ENCODE measurements at places on chromosomes 1 and 21.

- no peak for DNase-seq
These were observed 61.0 kb downstream of the TOR3A start for GRCh38 chr1:179142889-179143299.

DNA sequence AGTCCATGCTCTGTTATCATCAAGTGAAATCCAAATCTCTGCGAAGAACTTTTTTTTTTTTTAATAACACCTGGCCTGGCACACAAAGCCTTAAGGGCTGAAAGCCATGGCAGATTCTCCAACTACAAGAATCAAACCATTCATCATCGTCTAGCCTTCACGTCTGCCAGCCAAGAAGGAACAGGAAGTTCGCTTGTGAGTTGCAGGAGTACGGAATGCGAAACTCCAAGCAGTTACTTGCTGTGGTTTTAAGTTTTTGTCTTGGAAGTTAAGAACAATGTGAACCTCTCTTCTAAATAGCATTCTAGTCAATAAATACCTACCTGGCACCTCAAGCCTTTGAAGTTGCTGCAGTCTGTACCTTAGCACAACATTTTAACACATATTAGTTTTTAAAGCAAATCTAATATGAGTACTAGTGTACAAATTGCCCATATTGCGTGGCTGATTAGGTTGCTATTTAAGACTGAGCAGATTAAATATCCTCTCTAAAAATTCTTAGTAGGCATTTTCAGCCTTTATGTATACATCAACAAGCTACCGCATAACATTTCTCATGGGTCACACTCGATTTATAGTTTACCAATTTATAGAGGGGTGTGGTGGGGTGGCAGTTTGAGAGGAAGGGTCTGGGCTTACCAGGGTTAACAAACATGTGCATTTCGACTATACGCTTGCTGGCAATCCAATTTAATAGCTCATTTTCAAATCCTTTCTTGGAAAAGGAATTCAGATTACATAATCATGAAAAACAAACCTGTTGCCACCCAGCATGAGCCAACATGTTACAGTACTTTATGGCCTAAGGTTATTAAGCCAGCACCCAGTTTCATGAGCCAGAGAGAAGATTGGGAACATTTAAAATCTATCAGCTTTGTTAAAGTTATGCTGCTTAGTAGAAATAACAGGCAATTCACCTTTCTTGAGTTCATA, 22.2 kb upstream of the PTPN14 start:
- no peak for DNase-seq

DNA sequence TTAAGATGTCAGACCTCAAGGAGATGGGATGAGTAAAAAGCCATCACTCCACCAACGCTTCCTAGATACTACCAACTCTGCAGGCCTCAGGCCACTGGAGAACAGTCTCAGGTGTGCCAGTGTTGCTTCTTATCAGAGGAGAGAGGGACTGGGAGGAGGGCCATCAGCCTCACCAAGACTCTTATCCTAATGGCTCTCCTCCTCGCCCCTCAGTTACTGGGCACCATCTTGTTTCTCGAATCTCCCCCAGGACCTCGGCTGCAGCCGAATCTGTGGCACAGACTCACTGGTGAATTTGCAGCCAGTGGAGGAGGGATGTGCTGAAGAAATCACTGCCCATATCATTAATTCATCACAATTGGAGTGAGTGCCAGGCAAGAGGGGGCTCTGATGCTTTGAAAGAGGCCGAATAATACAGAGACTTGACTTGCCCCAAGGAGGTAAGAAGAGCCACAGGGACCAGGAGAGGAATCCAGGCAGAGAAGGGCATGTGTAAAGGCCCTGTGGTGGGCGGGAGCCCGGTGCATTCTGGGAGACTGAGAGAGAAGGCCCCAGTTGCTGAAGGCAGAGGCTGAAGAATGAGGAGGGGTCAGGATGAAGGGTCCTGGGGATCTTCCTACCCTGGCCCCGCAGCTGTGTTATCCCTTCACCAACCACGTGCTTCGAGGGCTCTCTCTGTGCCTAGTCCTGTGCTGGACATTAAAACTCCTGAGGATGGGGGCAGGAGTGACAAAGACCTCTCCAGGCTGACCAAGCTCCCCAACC, 129.8 kb downstream of the PTPRU start:
- no peak for DNase-seq

DNA sequence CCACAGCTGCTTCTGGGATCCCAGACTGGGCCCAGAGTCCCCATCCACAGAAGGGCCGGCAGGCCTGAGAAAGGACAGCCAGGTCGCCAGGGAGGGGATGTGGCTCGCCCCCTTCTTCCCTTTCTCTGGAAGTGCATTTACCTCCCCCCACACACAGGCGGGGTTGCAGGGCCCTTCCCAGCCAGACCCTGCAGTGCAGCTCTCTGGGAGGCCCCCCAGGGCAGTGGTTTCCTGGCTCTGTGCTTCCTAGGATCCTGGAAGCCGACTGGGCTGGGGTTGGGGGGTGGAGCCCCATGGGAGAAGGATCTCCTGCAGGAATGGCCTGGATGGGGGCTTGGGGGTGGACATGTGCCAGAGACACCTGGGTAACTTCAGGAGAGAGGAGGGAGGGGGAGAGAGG, 4.2 kb upstream of the COL6A1 start:
- DNase-seq: no peak

DNA sequence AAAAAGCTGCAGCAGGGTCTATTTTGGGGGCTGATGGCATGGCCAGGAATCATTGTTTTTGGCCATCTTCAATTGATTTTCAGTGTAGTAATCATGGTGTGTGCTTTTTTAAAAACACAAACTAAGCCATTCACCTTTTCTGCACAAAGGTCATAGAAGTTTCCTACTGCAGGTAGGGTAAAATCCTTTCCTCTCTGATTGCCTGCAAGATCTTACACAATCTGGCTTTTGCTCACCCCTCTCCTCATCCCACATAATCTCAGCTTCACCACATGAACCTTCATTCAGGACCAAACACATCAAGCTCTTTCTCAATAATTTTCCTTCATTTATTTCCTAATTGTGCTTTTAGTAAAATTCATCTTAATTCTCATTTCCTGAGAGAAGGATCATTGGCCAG, 38.3 kb upstream of the GBP5 start:
- DNase-seq: no peak
